ENCODE measurements at places on chromosomes 1 and 21.

DNA sequence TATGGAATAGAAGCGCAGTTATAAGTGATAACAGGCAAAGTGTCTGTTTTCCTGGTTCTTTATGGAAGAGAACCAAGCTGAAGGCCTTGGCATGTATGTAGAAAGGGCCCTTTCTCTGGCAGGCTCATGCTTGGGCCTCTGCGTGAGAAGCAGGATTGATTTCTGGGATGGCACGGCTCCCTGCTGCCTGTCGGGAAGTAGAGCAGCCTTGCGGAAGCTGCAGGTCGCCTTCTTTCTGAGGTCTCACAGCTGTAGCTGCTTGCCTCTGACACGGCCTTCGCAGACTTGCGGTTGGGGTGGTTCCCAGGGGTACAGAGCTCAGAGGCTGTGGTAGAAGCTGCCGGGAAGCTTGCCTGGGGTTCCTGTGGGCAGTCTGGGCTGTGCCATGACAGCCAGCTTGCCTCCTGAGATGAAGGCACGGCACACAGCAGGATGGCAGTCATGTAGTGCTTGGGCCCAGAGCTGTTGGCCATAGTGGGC, 39.4 kb downstream of the TRAPPC10 start:
- no peak for DNase-seq

DNA sequence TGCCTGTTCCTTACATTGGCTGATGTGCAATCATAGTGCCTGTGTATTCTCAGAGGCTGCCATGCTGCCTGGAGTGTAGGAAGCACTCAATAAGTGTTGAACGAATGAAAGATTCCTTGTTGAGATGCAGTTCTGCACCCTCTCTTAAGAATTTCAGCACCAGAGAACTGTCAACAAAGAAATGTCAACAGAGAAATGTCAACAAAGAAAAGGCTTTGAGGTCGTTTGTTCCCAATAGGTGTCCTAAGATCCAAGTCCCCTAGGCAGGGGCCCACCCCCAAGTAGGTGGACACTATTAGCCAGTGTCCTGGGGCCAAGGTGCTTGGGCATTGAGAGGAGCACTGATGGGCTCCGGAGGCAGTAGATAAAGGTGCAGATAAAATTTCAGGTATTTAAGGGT, 12.6 kb downstream of the KCND3 start:
- no peak for DNase-seq

GRCh38 chr1:188903241-188903640, 1574.4 kb downstream of the BRINP3 start:
- DNase-seq, result no peak

- no peak for DNase-seq
Observed at GRCh38 chr1:118716775-118717174, 271.4 kb downstream of the TBX15 start.

- DNase-seq, result no peak
Observed at GRCh38 chr1:116270316-116271057, 102.6 kb upstream of the ATP1A1 start.

GRCh38 chr1:39727221-39727931, 11.3 kb upstream of the PPIE start:
- DNase-seq, result no peak

DNA sequence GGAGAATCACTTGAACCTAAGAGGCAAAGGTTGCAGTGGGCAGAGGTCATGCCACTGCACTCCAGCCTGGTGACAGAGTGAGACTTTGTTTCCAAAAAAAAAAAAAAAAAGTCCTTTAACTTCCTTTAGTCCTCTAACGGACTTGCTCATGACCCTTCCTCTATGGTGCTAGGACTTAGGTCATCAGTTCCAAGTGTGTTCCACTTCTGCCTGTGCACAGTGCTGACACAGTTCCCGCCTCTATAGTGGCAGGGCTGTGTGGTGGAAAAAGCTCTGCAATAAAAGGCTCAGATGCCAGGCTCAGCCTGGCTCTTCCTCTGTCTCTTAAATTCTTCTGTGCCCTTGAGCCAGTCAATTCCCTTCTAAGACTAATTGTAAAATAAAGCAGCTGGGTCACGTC, 22.0 kb downstream of the CC2D1B start:
- DNase-seq, result no peak

DNA sequence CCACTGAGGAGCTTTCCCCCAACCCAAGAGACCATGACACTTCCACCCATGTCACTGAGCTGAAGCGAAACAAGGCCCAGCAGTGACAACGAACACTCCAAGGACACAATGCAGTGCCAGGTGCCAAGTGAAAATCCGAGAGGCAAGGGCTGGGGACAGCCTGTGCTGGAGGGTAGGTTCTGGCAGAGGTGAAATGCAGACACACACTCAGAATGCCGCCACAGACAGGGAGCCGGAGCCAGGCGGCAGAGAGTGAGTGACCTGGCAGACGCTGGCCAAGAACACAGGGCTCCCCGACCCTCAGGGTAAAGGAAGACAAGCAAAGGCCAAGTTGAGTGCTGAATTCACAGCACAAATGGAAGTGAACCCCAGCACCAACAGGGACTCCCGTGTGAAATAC, 78.9 kb downstream of the CD46 start:
- no peak for DNase-seq

GRCh38 chr1:178407655-178408054, 89.1 kb downstream of the CLEC20A start:
- DNase-seq, result no peak

DNA sequence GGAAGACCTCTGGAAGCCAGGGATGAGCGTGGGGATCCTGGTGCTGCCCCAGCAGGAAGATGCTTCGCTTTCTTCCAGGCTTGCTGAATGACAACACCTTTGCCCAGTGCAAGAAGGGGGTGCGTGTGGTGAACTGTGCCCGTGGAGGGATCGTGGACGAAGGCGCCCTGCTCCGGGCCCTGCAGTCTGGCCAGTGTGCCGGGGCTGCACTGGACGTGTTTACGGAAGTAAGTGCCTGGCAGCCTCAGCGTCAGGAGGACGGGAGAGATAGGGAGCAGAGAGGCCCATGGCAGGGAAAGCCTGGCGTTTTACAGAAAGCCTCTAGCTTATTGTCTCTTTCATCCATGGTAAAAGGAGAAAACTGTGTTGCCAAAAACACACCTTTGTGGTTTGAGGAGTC, 23.5 kb downstream of the PHGDH start:
- DNase-seq, result no peak

DNA sequence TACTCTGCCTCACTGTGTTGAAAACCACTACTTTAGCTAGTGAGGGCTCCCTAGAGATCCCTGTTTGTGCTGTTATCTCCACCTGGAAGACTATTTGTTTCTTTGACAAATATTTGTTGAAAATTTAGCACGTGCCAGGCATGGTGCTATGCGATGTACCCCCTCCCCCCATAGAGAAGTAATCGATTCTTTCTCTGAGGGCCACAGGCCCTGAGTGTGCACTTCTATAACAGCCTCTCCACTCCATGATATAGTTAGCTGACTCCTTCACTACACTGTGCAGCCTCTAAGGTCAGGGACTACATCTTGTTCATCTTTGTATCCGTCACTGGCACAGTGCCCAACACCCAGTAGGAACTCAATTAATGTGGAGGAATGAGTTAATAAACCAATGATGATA, 17.3 kb upstream of the RBM15 start:
- no peak for DNase-seq

- DNase-seq, result no peak
Observed at GRCh38 chr1:218886101-218886871, 287.4 kb upstream of the LYPLAL1 start.

GRCh38 chr21:43325968-43326715, 100.8 kb downstream of the SIK1 start:
- DNase-seq, result no peak

DNA sequence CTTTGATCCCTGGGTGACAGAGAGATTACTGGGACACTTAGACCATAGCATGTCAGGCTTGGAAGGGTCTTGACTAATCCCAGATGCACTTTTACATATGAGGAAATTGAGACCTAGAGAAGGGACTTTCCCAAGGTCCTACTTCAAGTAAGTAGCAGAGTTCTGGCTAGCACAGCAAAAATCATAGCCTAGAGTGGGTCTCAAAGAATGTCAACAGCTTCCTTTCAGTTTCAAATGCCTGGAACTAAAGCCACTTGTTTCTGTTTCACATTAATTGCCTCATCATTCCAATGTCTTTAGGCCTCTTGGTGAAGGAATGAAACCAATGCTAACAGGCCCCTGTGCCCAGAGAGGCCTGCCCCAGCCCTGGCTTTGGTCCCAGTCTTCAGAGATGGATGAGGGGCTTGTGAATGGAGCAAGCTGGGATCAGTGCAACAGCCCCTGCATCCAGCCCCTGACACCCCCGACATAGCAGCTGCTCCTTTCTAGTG, 26.6 kb downstream of the ATF3 start:
- DNase-seq, result no peak

GRCh38 chr1:38344716-38345115, 298.1 kb upstream of the POU3F1 start:
- DNase-seq, result no peak

- no peak for DNase-seq
Observed at GRCh38 chr1:197920067-197920396, 2.9 kb downstream of the LHX9 start.

DNA sequence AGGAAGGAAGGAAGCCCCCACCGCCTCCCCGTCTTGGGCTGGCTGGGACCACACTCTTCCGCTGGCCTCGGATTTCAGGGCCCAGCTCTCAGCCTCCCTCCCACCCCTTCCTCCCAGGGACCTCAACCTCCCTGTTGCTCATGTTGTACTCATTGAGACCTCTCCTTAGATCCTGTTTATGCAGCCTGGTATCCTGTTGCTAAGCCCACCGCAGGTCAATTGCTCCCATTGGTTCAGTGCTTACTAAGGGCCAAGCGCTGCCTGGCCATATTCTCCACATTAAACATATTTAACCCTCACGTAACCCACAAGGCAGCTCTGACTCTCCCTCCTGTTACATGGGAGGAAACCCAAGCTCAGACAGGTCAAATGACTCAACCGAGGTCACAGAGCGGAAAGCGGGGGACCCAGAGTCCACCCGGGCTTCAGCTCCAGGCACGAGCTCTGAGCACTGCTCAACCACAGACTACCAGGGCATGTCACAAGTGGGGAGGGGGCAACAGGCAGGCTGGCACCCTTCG, 23.2 kb upstream of the H6PD start:
- DNase-seq, result no peak

GRCh38 chr1:209430107-209430506, 153.4 kb upstream of the CAMK1G start:
- no peak for DNase-seq

GRCh38 chr1:227559499-227559898, 3.9 kb upstream of the ZNF678 start:
- no peak for DNase-seq

GRCh38 chr1:58879464-58879863, 95.6 kb upstream of the JUN start:
- DNase-seq, result no peak

DNA sequence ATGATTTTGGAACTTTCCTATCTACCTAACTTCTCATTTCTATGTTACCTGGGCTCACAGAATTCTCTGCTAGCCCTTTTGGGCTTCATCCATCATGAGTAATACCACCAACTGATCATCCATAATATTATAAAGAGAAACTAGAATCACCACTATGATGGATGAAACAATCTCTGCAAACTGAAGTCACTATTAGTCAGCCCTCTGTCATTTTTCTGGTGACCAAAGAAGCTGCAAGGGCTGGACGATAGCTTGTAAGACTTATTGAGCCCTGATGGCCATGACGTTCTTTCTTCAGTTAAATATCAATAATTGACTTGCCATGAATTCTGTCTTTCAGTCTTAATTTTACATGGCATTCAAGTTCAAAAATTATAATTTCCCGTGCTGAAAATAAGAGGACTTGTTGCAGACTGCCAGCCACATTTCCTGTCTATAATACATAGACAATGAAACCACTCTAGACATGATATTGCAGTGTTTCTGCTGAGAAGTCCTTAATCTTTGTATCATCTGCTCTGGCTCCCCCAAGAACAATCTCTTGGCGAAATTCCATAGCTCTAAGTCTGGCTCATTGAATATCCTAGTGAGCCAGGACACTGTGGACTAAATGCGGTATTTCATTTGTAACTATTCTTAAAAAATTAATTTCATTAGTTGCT, 655.0 kb upstream of the CAMK1G start:
- DNase-seq, result no peak

- DNase-seq, result no peak
Observed at GRCh38 chr1:71106658-71107322, 26.0 kb upstream of the ZRANB2 start.

DNA sequence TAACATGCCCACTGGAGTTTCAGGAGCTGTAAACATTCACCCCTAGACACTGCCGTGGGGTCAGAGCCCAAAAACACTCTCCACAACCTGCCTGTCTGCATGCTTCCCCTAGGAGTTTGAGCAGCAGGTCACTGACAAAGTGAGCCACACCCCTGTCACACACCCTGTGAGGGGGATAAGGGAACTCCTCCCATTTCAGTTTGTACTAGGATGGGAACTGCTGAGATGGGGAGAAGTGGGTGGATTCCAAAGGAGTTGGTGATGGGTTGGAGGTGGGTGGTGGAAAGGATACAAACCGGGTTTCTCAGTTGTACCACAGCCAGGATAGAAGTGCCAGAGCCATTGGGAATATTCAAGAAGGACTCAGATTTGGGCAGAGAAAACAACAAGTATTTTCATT, 140.2 kb downstream of the MIS18A start:
- no peak for DNase-seq

DNA sequence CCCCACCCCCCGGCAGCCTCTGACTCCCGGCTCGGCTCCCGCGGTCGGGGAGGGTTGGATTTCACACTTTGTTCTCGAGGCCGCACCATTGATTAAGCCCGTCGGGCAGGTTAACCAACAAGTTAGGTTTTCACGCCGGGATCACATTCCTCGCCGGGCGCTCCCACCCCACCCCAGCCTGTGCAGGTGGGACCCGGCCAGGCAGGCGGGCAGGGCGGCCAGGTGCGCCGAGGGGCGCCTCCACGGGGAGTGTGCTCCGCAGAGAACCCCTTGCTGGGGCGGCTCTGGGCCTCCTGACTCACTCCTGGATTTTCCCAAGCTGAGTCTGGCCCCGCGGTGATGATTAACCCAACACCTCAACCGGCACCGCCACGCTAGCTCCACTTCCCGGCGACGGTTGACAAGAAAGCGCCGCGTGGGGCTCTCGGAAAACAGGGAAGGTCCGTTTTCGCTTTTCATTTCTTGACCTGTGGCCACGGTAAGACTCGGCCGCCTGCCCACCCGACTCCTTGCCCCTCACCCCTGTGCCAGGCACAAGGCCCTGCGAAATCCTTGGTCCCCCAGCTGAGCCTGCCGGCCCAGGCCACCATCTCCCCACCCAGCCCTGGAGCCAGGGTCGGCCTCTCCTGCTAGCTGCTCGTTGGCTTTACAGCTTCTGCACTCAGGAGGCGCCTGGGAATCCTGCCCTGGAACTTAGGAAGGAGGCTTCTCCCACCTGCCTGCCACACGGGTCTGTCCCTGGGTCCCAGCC, 8.8 kb upstream of the TTLL10 start:
- DNase-seq, result no peak

DNA sequence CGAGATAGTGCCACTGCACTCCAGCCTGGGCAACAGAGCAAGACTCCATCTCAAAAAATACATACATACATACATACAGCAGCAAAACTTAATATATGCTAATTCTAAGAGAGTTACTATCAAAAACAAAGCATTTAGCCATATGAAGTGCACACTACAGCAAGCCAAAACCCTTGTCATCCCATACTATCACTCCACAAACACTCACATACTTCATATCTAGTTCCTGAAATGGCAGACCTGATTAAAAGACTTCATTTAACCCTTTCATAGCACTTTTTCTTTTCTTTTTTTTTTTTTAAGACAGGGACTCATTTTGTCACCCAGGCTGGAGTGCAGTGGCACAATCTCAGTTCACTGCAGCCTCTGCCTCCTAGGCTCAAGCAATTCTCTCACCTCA, 65.6 kb downstream of the COP1 start:
- no peak for DNase-seq

GRCh38 chr21:34693192-34693810, 24.5 kb downstream of the CLIC6 start:
- peak; percentile 14 for DNase-seq

GRCh38 chr1:87132284-87132870, 196.3 kb upstream of the LMO4 start:
- no peak for DNase-seq
